Cerebellum (tissue), 4 donors: ENCODE measurements at places on chromosomes 6 and 20.
A peak's percentile ranks its signal among the peaks of the same experiment; 100 is the strongest.

- DNase-seq: no peak
Observed at GRCh38 chr6:168418711-168419121, 22.3 kb upstream of the SMOC2 start.

DNA sequence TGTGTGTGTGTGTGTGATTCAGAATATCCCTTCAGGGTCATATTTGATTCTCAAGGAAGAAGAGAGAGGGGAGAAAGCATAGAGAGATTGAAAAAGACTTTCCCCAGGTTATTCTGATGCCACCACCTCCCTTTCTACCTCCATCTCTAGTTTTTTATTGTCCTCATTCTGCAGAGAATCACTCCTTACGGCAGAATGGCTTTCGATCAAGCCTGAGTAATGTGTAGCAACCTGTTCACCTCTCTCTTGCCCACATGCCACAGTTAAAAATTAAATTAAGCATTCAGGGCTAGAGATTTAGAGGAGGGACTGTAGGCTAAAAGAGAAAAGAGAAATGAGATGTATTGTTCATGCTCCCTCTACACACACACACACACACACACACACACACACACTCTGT is 18.1 kb downstream of the KLHL32 start:
- DNase-seq: peak; percentile 55

DNA sequence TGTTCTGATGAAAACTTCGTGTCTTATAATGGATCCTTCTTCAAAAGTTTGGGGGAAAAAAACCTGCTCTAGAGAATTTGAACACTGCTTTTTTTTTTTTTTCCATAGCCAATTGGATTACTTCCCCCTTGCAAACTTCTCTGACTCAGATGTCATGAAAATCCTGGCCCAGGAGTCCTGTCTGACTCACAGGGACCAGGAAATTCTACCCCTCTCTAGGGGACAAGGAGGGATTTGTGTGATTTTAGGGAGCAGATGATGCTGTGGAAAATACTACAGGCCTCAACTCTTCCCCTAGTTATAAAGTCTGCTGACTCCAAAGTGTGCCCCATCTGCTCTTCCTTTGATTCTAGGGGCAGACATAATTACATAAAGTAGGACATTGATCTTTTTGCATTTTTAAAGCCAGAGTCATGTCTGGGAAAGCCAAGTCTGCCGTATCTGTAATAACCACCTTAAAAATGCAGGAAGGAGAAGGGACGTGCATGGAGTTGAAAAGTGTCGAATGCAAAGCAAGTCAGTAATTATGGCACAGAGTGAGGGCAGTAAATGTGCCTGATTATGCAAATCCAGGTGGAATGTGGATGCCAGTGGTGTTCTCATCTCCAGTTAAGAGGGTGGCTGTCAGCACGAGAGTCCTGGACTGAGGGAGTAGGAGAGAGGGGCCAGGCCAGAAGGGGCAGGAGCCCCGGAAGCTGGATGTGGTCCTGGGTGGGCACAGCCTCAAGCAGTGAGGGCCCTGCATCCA is 144.3 kb upstream of the SULF2 start:
- DNase-seq: no peak

- no peak for DNase-seq
Observed at GRCh38 chr6:27370391-27370790, 18.2 kb upstream of the ZNF391 start.

DNA sequence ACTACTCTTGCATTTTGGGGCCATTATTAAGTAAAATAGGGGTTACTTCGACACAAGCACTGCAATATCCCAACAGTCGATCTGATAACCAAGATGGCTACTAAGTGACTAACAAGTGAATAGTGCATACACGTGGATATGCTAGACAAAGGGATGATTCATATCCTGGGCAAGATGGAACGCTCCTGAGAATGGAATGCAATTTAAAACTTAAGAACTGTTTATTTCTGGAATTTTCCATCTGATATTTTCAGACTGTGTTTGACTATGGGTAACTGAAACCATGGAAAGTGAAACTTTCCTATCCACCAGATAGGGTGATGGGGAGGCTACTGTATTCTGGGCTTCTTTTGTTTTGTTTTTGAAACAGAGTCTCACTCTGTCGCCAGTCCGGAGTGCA is 66.5 kb downstream of the ILRUN start:
- no peak for DNase-seq

DNA sequence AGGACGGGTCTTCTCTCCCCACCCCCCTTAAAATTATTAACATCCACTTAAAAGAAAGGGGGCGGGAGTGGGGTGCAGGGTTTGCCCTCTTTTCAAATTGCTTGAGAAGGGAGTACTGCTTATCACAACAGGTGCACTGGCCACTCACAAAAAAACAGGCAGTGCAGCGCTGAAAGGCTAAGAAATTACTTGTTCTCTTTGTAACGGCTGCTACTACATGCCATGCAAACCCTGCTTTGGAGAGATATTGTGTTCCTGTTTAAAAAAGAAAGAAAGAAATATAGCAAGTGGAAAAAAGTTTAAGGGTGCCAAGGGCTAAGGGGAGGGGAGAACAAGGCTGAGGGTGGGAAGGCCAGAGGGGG is 312.7 kb upstream of the JARID2 start:
- DNase-seq: no peak

DNA sequence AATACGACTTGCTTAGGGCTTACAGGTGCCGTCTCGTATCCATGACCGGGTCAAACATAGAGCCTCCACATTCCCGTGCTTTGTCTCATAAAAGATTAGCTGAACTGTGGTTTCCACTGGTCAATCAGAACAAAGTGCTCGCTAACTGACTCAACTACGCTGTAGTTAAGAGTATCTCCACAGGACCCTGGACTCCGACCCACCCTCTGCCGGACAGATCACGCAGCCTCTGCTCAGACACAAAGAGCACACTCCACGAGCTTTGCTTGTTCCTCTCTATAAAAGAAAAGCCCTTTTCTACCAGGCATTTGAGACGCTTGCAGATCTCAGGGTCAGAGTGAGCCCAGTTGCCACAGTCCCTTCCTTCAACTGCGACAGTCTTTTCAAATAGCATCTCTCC is 298.7 kb upstream of the CDH4 start:
- DNase-seq: no peak
